ENCODE measurements at places on chromosomes 16 and 17. TPM values are rescaled to one million over a fixed set of nuclear protein-coding genes. Genes with fewer than 3 reads are reported as not detected.

The GALR2 gene
- total RNA-seq = 6.7 TPM

The ARHGAP44 gene
- total RNA-seq = 2.9 TPM

The FOXN1 gene
- not detected for total RNA-seq

The ZNF205 gene
- total RNA-seq = 8.9 TPM

The KCNJ18 gene
- not detected for total RNA-seq

The SRRM2 gene
- 123 TPM for total RNA-seq

The WNT3 gene
- total RNA-seq = 11.6 TPM

GRCh38 chr17:60535382-60536279 lies 9.6 kb upstream of the APPBP2 start:
- no peak for DNase-seq

GRCh38 chr16:14640538-14640937 lies 7.8 kb downstream of the BFAR start:
- no peak for DNase-seq

- DNase-seq = no peak
Observed at GRCh38 chr17:2057175-2057759, 2.4 kb downstream of the HIC1 start.

DNA sequence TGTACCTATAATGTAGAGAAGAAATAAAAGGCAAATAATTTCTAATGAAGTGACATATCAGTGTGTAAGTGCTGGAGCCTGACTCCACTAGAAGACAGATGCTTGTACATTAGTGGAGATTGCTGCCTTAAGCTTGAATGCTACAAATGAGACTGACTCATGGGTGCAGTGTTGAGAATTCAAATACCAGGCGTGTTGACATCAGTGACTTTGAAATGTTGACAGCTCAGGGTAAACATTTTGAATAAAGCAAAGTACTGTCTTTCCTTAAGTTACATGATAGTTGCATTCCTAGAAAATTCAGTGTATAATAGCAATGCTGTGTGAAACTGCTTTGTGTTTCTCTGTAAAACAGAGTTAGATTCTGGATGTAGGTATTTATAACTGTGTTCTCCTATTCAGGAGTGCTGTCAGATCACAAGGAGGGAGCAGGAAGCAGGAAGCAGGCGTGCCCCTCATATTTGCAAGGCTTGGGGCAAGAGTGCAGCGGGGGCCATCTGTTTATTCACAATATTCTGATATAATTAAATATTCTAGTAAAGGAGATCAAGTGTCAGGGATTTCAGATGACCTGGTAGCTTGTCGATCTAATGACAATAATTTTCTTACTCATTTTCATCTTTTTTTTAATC lies 119.0 kb downstream of the SPECC1 start:
- no peak for DNase-seq

- DNase-seq = no peak
Observed at GRCh38 chr17:62866471-62866870, 58.4 kb upstream of the MARCHF10 start.

DNA sequence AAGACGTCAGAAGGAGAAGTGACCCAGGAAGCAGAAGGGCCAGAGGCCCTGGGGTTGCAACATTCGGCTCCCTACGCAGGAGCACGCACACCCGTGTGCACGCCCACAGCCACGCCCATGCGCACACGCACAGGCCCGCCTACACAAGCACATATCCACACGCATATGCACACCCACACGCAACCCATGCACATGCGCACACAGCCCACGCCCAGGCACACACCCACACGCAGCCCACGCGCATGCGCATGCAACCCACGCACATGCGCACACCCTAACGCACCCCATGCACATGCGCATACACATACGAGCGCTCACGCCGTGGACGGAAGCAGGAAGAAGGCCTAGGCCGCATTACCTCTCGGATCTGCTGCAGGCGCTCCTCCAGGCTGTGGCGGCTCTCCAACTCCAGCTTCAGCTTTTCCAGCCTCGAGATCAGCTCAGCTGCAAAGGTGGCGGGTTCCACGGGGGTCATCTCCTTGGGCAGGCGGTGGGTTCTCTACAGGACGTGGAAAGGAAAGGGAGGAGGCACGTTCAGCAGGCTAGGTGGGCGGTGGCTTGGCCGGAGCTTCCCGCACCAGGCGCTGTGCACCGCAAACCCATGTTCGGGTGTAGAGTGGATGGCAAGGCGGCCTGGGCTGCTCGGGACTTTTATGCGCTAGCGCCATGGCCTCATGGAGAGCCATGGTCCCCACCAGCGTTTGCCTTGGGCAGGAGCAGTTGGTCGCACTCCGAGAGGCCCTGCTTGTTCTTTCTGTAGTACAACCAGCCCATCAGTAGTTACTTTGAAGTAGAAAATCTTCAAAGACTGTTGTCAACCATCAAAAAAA lies 23.4 kb downstream of the AXIN2 start:
- DNase-seq = no peak

DNA sequence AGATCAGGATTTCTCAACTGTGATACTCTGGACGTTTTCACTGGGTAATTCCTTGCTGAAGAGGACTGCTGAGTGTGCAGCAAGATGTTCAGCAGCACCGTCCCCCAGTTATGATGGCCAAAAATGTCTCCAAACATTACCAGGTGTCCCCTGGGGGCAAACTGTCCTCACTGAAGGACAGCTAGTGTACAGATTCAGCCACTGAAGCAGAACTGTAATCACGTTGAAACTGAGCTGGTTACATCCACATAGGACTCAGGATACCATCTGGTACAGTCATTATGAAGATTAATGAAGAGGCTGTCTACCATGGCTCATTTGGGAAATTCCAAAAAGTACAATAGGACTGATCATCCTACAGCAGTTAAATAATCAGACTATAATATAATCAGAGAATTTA lies 43.3 kb upstream of the GINS3 start:
- DNase-seq = no peak

DNA sequence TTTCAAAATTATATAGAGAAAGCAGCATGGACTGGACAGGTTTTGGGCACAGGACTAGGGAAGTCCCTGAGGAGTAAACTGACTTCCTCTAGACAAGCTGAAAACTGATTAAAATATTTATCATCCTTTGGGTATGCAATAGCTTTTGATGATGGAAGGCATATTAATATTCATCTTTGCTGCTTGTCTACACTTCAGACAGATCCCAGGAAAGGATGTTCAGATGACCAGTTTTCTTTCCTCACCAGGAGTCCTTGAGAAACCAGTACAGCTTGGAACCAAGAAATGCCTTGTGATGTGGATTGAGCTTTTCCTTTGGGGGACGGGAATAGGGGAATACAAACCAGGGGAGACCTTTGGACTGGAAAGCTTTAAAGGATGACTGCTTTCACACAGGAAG lies 195.5 kb downstream of the FTO start:
- DNase-seq = no peak

DNA sequence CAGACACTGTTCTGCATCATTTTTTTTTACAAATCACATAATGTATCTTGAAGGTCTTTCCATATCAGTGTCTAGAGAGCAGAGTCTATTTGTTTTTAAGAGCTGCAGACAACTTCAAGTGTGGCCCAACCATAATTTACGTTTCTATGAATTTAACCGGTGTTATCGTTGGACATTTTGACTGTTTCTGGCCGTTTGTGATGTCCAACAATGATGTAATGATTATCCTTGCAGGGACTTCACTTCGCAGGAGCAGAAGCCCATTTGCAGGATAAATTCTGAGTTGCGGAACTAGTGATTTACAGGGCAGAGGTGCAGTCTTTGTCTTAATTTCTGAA lies 26.9 kb upstream of the HLF start:
- DNase-seq = peak; percentile 52

- no peak for DNase-seq
Observed at GRCh38 chr16:48361540-48362144, 23.6 kb downstream of the SIAH1 start.

- peak; percentile 56 for DNase-seq
Observed at GRCh38 chr16:50371936-50372595, 3.3 kb upstream of the BRD7 start.

DNA sequence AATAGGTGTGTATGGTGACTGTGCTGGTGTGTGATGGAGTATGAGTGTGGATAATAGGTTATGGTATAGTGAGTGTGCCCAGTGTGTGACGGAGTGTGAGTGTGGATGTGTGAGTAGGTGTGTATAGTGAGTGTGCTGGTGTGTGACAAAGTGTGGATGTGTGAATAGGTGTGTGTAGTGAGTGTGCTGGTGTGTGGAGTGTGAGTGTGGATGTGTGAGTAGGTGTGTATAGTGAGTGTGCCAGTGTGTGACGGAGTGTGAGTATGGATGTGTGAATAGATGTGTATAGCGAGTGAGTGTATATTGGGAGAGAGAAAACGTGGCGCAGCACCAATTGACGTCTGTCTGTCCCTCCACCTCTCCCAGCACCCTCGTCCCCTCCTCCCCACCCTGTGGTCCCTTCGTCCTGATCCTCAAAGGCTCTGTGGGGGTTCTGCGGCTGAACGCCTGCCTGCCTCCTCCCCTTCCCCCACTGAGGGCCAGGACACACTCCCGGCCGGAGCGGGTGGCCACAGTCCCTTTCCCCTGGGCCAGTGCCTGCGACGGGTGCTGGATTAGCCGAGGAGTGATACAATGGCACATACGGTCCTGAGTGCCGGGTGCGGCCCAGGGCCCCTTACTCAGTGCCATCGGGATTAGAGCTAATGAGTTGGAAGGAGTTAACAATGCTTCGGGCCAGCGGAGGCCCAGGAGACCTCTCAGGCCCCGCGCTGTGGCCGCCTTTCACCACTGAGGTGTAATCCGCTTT lies 160.0 kb downstream of the MRM1 start:
- DNase-seq = no peak

GRCh38 chr16:72317446-72317845 lies 145.5 kb upstream of the PMFBP1 start:
- DNase-seq = peak; percentile 9

DNA sequence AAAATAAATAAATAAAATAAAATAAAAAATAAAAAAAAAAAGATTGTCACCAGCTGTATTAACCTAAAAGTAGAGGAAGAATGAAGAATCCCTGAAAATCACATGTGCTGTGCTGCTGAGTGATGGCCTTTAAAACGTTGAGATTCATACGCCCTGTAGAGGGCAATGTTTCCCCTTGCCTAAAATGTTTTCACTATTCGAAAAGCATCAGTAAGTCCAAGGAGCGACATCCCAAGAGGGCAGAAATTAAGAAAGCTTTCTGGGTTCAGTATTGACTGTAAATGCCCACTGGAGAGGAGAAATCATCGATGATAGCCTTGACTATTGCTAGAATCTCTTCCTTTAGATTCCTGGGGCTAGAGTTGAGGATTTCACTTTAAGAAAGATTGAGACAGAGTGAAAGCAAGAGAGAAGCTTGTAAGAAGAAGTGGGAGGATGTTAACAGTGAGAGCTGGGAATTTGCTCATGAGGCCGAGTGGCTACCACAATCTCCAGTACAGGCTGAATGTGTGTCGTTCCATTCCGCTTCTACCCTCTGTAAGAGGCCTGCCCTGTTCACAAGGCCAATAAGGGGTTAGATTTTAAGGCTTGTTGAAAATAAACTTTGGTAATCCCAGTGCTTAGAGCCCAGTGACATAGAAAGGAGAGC lies 170.8 kb upstream of the FAM20A start:
- peak; percentile 56 for DNase-seq

DNA sequence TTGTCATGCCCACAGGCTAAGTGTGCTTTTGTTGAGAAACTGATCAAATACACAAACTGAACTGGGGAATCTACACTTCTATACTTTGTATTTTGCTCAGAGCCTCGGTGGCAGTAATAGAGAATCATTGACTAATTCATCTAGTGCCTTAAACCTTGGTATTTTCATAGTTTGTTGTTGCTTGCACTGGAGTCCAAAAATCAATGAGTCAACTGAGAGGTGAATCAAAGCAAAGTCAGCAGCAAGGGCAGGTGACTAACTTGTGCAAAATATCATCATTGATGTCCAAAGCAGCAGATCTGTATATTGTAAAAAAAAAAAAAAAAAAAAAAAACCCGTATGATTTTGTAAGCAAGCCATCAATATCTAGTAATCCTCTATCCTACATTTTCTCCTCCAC lies 296.4 kb downstream of the MAP2K6 start:
- DNase-seq = no peak

- DNase-seq = no peak
Observed at GRCh38 chr16:27199736-27200135, 3.6 kb upstream of the KDM8 start.

GRCh38 chr17:40293363-40293762 lies 5.7 kb downstream of the CDC6 start:
- DNase-seq = no peak

- DNase-seq = no peak
Observed at GRCh38 chr16:86886651-86887050, 308.3 kb downstream of the FOXL1 start.

DNA sequence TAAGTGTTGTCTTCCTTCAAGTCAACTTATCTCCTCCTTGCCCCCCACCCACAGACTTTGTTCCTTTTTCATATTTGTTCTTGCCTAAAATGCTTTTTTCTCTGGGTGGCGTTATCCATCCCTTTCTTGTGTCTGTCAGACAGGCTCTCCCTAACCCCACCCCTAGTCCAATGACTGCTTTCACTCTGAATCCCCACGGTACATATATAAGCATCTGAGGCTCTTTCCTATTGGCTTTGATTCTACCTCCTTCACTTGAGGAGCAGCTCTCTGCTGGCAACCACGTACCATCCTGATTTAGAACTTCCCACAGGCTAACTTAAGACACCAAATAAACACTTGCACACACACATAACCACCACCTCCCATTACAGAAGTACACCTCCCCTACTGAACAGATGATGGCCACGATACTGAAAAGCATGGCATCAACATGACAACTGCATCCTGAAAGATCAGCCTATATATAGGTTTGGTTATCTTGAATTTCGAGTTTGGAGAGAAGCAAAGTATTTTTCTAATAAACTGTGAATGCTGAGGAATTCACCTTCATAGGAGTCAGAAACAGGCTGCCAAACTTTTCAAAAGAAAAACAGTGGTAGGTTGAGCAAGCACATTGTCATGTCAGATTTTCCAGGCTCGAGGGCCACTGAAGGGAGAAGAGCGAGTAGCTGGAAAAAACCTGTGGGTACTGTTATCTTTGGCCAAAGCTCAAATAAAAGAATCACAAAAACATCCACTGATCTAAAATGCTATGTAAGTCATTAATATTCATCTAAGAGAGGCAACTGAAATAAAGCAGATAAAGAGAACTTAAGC lies 24.3 kb downstream of the STAT3 start:
- DNase-seq = no peak

- no peak for DNase-seq
Observed at GRCh38 chr17:38539386-38539785, 66.4 kb downstream of the SRCIN1 start.

DNA sequence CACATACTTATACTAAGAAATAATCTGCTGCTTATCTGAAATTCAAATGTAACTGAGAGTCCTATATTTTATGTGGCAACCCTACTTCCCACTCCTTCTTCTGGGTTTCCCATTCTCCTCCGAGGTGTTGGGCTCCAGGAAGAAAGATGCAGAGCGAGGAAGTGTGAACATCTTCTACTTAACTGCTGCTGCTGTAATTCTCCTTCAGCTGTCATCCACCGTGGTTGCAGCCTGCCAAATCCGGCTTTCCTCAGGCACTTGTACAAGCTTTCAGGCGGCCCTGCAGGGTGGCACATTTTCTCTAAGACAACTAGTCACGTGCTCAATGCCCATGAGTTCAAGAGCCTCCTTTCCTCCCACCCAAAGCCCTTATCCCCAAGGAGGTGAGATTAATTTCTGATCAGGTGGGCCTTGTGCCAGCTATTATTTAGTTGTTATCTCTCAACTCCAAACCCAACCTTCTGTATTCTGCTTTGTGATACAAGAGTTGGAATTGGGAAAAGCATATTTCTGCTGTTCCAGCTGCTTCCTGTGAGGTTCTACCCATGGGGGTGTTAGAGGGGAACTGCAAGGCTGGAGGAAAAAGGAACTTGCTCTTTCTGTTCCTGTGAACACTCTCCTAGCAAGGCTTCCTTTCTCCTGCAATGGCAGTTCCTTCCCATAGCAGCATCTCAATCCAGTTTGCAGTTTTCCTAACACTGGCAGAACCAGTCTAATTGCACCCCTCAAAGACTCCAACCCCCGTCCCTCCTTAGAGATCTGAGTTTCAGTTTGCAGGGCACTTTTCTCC lies 67.6 kb upstream of the RBBP6 start:
- peak; percentile 2 for DNase-seq
